Heart left ventricle (tissue), 16 donors: ENCODE measurements at places on chromosomes 5 and 9. TPM values are rescaled to one million over a fixed set of nuclear protein-coding genes. Genes with fewer than 3 reads are reported as not detected.

The HAUS6 gene
- polyA plus RNA-seq: 4.6 TPM

The ENHO gene
- polyA plus RNA-seq: 0.27 TPM

The FRMPD1 gene
- polyA plus RNA-seq: 0.03 TPM

The RNF38 gene
- 6.0 TPM for polyA plus RNA-seq

The PCDHA1 gene
- polyA plus RNA-seq: not detected

The SPINK9 gene
- not detected for polyA plus RNA-seq

The JAKMIP2 gene
- under 0.01 TPM for polyA plus RNA-seq

The ZNF883 gene
- 1.2 TPM for polyA plus RNA-seq

The FOXD4L5 gene
- polyA plus RNA-seq: 0.04 TPM

The PCDHB8 gene
- polyA plus RNA-seq: 0.51 TPM

The SAXO1 gene
- polyA plus RNA-seq: not detected

The PRRX2 gene
- polyA plus RNA-seq: 0.83 TPM

The SLCO6A1 gene
- not detected for polyA plus RNA-seq

The OR1J2 gene
- not detected for polyA plus RNA-seq

The RNF180 gene
- 2.1 TPM for polyA plus RNA-seq

The GPRIN1 gene
- 0.15 TPM for polyA plus RNA-seq

The PCDHA9 gene
- polyA plus RNA-seq: not detected

The MYO10 gene
- 2.0 TPM for polyA plus RNA-seq

The WDR38 gene
- polyA plus RNA-seq: 0.07 TPM

The GRIN3A gene
- polyA plus RNA-seq: 0.19 TPM

The BTNL3 gene
- polyA plus RNA-seq: 0.03 TPM

The PLAC8L1 gene
- polyA plus RNA-seq: not detected

The TMEM167A gene
- polyA plus RNA-seq: 49.0 TPM

The SLC6A3 gene
- 0.06 TPM for polyA plus RNA-seq

The CYLC2 gene
- polyA plus RNA-seq: not detected

The TXN gene
- polyA plus RNA-seq: 173 TPM

The CCL21 gene
- polyA plus RNA-seq: 20.4 TPM

The RAPGEF6 gene
- polyA plus RNA-seq: 2.3 TPM

The ADCY2 gene
- polyA plus RNA-seq: 0.04 TPM

The GMCL2 gene
- not detected for polyA plus RNA-seq

The CDHR2 gene
- polyA plus RNA-seq: 0.07 TPM

The ZNF366 gene
- 4.4 TPM for polyA plus RNA-seq

The TMEM171 gene
- not detected for polyA plus RNA-seq
